ENCODE measurements at places on chromosomes 5 and 9.

GRCh38 chr9:7707934-7708333 lies 91.6 kb downstream of the DMAC1 start:
- no peak for DNase-seq

DNA sequence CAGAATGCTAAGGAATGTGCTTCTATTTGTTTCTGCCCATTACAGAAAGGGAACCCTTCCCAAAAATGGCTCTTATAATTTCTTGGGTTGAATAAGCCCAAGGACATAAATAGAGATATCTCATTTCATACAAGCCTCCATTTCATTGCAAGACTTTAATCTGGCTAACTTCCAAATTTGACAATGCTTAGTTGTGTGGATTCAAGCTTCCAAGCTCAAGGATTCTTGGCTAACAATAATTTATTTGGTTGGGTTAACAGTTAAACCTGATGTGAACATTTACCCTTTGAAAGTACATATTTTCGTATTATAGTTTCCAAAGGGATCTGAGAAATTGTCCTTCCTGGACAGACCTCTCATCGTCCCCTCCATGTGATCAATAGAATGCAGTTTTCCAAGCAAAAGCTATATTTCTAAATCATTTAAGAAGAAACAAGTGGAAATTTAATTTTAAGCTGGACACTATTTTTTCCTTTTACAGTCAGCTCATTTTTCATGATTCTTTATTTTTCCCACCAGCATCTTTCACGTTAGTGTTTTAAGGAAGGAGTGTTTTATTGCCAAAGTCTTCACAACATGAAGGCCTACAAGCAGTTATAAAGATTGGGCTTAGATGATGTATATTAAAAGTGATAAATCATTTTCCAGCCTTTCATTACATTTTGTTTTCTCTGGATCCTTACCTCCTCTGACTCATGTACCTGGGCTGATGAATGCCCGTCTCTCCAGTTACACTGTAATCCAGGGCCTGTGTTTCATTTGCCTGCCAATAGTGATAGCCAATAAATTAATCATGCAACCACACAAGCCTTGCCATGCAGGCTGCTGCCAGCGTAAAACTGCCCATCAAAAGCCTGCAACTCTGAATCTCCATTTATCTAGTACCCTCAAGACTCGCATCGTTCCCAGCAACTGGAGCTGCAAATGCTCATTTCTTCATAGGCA lies 176.7 kb downstream of the NTRK2 start:
- DNase-seq = no peak

DNA sequence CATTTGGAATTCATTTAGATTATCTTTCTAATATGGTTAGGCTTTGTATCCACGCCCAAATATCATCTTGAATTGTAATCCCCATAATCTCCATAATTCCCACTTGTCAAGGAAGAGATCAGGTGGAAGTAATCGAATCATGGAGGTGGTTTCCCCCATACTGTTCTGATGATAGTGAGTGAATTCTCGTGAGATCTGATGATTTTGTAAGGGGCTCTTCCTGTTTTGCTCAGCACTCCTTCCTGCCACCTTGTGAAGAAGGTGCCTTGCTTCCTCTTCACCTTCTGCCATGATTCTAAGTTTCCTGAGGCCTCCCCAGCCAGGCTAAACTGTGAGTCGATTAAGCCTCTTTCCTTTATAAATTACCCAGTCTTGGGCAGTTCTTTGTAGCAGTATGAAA lies 527.5 kb upstream of the ARRDC3 start:
- DNase-seq = no peak

DNA sequence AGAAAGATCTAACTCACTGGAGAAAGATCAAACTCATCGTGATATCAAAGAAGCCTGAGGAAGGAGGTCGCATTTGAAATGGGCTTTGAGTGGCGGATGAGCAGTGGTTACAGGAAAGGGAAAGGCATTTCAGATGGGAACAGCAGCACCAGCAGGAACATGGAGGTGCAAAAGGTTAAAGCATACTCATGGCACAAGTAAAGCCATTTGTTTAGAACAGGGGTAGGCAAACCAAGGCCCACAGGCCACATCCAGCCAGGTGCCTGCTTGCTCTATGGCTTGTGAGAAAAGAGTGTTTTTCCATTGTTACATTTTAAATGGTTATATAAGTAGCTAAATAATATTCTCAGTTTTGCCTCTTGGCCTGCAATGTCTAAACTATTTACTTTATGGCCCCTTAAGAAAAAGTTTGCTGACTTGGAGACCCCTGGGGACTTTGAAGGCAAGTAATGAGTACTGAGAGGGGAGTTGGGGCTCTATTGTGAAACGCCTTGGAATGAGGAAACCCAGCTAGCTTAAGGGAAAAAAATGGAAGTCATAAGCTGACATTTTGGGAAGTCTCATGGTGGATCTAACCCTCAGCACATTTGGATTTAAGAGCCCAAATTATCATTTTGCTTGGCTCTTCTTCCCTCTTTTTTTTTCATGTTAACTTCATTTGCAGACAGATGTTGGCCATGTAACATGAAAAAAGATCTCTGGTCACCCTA lies 211.1 kb downstream of the NR3C1 start:
- no peak for DNase-seq

- DNase-seq = peak; percentile 35
Observed at GRCh38 chr5:140351609-140352334, 5.4 kb upstream of the HBEGF start.

GRCh38 chr9:28607843-28608242 lies 1034.6 kb upstream of the C9orf72 start:
- no peak for DNase-seq

- no peak for DNase-seq
Observed at GRCh38 chr9:68978066-68978465, 35.8 kb downstream of the PRKACG start.

GRCh38 chr9:14731294-14731981 lies 8.9 kb upstream of the CER1 start:
- no peak for DNase-seq

GRCh38 chr9:19994296-19994695 lies 205.5 kb upstream of the SLC24A2 start:
- DNase-seq = no peak

- DNase-seq = no peak
Observed at GRCh38 chr9:13661014-13661413, 381.5 kb upstream of the MPDZ start.

GRCh38 chr5:62741761-62742160 lies 163.1 kb downstream of the LRRC70 start:
- no peak for DNase-seq

GRCh38 chr9:101229606-101230005 lies 155.2 kb downstream of the BAAT start:
- DNase-seq = no peak

DNA sequence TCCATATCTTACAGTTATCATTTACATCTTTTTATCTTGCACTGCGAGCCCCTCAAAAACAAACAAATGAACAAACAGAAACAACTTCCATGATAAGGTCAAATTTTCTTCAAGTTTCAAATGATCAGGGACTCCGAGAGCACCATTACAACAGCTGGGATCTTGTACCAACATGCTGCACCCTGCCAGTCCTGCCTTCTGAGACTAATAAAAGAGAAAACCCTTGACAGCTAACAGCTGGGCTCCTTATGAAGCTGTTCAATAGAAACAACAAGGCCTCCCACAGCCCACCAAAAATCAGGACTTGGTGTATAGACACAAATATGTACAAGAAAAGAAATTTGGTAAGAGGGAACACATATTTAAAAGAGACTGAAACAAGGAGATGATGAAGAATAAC lies 985.3 kb upstream of the DMAC1 start:
- DNase-seq = no peak

- no peak for DNase-seq
Observed at GRCh38 chr9:16461137-16461840, 409.2 kb downstream of the BNC2 start.

DNA sequence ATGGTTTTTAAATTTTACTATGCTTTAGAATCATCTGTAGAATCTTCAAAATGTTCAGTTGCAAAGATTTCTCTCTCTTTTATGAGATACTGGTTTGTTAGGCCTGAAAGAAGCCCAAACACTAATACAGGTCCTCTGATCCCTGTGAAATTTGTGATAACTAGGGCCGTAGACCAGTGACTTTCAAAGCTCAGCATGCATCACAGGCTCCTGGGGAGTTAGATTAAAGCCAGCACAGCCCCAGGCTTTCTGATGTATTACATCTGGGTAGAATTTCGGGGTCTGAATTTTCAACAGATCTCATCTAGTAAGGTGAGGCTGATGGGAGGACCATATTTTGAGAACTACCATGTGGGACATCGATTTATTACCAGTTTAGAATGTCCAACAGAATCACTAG lies 194.1 kb upstream of the PTPRD start:
- DNase-seq = no peak

DNA sequence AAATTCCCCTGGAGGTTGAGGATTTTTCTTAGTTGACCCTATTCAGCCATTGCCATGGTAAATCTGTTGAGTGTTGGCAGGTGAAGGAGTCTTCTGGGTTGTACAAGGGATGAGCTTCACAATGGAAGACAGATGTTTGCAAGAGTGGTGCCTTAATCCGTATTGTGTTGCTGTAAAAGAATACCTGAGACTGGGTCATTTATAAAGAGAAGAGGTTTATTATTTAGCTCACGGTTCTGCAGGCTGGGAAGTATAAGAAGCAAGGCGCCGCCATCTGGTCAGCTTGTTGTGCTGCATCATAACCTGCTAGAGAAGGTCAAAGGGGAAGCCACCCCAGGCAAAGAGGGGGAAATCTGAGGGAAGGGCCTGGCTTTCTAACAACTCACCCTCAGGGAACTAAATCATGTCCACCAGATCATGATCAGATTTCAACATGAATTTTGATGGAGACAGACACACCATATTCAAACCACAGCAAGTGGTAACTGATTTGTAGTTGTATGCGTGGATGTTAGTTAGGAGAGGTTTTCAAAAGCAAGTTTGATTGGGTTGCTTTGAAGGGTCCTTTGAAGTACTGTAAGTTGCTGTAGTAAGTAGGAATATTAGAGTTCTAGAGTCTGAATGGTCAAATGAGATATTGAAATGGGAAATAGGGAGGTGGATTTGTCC lies 2.5 kb downstream of the TNPO1 start:
- peak; percentile 51 for DNase-seq

GRCh38 chr5:165495829-165496380 lies 1990.5 kb downstream of the MAT2B start:
- no peak for DNase-seq

DNA sequence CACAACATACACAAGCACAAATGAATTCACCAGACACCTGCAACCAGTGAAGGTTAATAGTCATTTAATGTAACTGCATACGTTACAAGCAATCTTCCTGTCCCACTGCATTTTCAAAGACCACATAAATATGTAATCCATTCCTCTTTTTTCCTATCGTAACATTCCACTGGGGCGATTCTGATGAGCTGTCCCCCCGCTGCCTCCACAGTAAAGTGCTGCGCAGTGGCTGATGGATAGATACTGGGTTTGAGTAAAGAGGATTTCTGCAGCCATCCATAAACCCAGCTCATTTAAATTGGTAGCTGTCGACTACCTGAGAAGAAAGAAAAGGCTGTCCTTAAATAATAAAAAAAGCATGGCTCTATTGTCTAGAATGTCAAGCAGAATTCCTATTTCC lies 181.1 kb downstream of the SPOCK1 start:
- no peak for DNase-seq

DNA sequence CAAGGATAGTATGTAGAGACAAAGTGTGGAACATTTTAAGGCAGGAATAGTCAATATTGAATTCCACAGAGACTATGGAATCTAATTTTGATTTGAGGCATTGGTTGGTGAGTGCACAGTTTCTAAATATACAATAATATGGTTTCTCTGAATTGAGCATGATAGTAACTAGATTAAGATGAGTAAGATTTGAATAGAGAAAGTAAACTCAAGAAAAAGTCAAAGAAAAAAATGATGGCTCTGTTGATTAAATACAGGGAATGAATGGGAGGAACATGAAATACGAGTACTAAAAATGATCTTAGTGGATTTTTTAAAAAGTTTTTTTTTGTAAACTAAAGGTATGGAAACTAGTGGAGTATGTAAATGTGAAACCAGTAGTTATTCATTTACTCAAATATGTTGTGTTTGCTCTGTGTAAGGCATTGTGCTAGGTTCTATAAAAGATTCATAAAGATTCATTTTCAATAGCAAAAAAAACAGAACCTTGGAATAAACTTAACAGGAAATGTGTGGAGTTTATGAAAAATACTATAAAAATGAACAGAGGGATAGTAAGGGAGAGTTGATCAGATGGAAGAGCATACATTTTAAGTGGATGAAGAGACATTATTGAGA lies 101.2 kb downstream of the ZCCHC7 start:
- no peak for DNase-seq

GRCh38 chr5:143396353-143396940 lies 7.0 kb downstream of the NR3C1 start:
- no peak for DNase-seq

GRCh38 chr9:70566751-70567150 lies 152.3 kb upstream of the KLF9 start:
- DNase-seq = no peak

- no peak for DNase-seq
Observed at GRCh38 chr9:133059623-133060022, 2.2 kb upstream of the CEL start.

DNA sequence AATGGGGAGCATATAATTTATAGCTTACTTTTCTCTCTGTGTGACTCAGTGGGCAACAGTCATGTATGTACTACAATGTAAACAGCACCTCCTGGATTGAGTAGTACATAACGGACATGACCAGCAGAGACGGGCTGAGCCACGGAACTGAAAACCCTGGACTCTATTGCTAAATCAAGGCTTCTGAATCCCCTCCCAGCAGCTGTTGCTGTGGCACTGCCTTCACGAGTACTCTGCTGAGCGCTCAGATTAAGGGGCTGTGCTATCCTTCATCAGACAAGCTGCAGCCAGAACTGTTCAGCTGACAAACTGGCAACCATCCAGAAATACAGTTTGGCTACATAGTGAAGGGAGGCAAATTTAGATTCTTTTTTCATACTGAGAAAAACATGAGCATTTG lies 131.3 kb upstream of the CCDC180 start:
- DNase-seq = no peak

DNA sequence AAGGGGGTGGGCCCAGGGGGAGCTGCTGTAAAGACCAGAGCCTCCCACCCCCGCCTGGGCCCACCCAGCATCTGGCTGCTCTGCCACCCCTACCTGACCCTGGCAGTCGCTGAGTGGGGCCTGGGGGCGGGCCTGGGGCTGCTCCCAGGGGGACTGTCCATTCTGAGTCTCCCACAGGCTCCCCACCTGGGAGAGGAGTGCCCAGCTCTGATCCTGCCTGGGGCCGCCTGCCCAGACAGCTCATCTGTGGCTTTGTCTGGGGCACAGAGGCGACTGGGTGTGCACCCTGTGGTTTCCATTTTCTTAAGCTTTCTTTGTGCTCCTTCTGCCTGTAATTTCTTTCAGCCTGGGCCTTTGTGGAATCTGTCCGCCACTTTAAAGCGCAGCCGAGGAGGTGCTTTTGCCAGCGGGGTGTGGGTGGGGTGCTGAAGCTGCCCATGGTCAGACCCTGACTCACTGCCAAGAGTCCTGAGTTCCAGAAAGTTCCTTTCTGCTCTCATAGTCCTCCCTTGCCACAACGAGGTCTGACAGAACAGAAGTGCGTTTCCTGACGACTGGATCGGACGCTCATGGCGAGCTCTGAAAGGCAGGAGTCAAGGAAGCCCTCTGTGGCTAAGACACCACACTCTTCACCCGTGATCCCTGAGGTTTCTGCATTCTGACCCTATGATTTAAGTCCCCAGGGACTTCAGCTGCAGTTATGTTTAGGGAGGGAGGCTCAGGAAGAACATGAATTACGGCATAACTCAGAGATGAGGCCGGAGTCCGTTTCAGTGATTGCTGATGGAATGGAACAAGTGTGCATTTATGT lies 225.0 kb downstream of the FANCC start:
- no peak for DNase-seq

- no peak for DNase-seq
Observed at GRCh38 chr9:21711504-21711903, 90.9 kb upstream of the MTAP start.

- no peak for DNase-seq
Observed at GRCh38 chr5:5380298-5380697, 42.2 kb upstream of the ICE1 start.

Measured in activated CD8-positive, alpha-beta memory T cell treated with anti-CD3 and anti-CD28 coated beads, Interleukin-2, amount 50 U/mL, for 4 hours (primary cell).